Left ventricle myocardium superior (tissue), 1 donor: ENCODE measurements at places on chromosomes 3 and 15. TPM values are rescaled to one million over a fixed set of nuclear protein-coding genes. Genes with fewer than 3 reads are reported as not detected.

STRIT1 gene
- total RNA-seq = 0.79 TPM

GOLGA8S gene
- 0.40 TPM for total RNA-seq

DNA sequence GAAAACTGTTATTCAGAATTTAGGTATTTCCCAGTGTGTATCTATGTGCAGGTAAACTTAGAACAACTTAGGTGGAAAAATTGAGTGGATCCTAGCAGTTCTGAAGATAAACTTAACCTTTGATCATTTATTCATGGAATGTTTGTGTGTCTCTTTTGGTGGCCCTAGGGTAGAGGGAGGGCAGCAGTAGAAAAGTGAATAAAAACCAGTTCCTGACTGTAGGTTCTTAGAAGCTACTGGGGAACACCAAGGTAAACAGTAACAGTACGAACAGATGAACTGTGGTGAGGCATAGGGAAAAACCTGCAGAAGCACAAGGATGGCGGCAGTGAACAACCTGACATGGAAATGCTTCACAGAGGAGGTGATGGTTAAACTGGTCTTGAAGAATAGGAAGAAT lies 2.5 kb downstream of the SNRK start:
- DNase-seq = no peak

- DNase-seq = peak; percentile 72
Measured at GRCh38 chr3:45553469-45553974, 41.0 kb upstream of the LIMD1 start.

DNA sequence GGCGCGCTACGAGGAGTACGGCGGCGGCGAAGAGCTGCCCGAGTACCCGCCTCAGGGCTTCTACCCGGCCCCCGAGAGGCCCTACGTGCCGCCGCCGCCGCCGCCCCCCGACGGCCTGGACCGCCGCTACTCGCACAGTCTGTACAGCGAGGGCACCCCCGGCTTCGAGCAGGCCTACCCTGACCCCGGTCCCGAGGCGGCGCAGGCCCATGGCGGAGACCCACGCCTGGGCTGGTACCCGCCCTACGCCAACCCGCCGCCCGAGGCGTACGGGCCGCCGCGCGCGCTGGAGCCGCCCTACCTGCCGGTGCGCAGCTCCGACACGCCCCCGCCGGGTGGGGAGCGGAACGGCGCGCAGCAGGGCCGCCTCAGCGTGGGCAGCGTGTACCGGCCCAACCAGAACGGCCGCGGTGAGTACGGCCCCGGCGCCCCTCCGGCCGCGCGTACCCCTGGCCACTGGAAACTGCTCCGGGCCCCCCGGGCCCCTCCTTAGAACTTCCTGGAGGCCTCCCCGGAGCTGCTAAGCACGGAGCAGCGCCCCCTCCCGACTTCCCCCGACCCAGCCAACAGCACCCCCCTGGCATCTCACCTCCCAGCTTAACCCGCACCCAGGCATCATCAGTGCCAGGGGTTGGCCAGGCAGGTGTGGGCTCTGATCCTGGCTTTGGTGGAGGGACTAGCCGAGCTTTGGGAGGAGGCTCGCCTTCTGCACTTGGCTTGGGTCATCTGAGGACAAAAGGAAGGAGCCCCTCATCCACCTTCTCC lies 1.4 kb downstream of the LOXL1 start:
- DNase-seq = peak; percentile 81

- DNase-seq = no peak
Measured at GRCh38 chr3:5384557-5385236, 197.2 kb downstream of the EDEM1 start.

- DNase-seq = peak; percentile 66
Measured at GRCh38 chr3:107524841-107525643, 2.3 kb downstream of the BBX start.
